ENCODE measurements at places on chromosomes 12 and 14.

GRCh38 chr12:28171356-28172060 lies 18.7 kb upstream of the CCDC91 start:
- DNase-seq = no peak

DNA sequence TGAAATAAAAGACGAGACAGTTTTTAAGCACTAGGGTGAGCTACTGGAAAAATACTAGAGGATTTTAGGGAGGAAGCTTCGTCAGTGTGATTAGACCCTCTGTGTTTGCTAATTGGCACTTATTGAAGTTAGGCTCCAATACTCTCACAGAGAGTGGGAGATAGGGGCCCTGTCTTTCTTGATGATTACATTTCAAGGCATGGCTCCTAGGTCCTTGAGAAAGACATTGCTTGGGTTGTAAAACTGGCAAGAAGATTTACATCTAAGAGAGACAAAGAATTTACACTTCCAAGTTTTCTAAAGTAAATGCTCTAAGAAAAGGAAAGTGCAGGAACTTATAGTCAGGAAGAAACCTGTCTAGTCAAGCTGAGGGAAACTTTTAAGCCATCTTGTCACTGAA lies 183.2 kb downstream of the C12orf50 start:
- no peak for DNase-seq

- no peak for DNase-seq
These were observed 19.7 kb downstream of the SYNE3 start for GRCh38 chr14:95496690-95497259.

DNA sequence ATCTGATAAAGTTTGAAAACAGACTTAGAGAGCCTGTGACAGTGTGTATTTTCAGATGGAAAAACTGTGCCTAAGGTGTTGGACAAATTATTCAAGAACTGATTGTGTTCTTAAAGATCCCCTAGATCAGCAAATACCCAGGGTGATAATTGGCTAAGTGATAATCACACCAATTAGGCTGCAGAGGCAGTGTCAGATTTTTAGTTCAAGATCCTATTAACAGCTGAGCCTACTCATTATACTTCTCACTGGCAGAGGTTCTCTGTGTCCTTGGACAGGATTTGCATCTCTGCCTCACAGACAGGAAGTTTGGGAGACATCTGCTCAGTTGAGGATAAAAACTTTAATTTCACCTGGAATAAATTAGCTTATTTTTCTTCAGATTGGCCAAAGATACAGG lies 4.3 kb upstream of the FGD4 start:
- no peak for DNase-seq

GRCh38 chr12:94710933-94711332 lies 60.6 kb upstream of the TMCC3 start:
- DNase-seq = peak; percentile 19

DNA sequence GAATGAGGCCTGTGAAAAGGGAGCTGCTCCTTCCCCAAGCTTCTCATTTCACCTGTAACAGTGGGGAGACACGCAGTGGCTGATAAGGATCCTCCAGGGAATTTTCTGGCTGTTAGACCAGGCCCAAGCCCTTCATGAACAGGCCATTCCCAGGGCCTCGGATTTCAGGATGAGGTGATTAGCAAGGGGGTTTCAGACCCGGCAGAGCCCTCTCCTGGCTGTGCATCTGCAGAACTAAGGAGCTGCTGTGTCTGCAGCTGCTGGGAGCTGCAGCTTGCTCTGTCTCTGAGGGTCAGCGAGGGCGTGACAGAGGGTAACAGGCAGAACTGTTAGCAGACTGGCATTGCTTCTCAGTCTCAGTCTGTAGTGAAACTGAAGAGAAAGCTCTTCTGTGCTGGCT lies 110.4 kb downstream of the KCNA5 start:
- DNase-seq = no peak

- DNase-seq = no peak
These were observed 50.4 kb upstream of the LRTM2 start for GRCh38 chr12:1769809-1770494.

GRCh38 chr12:90038289-90038688 lies 329.7 kb upstream of the ATP2B1 start:
- DNase-seq = no peak

DNA sequence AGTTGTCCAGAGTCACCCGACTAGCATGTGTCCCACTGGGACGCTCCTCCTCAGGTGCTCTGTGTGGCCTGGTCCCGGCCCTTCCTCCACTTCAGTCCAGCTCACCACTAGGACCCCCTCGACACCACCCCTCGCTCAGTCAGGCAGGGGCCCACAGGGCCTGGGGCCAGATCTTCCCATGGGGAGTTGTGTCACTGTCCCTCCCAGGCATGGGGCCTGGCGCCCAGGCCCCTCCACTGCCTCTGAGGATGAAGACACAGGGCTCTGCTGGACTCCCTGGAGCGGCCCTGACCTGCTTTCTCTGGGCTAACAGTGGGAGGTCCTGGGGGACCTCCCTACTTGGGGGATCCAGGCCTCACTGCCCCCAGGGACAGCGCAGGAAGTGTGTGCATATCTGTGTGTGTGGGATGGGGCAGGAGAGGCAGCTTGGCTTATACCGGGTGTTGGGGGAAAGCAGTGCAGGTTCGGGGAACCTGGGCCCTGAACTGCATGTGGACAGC lies 43.8 kb downstream of the KRT80 start:
- DNase-seq = no peak

DNA sequence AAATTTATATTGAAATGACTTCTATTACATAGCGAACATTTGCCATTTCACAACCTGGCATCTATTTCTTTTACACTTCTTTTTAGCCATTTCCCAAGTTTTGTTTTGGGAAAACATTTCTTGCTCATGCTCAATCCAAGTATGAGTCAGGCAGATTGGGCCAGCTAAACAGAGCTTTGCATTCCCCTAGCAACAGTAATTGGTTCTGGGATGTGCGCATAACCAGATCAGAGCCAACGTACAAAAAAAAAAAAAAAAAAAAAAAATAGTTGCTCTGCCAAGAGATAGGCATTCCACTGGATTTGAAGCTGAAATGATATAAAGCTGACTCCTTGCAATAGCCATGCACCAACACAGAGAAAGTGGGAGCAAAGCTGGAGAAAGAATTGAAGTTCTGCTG lies 37.5 kb downstream of the PLCZ1 start:
- DNase-seq = no peak

DNA sequence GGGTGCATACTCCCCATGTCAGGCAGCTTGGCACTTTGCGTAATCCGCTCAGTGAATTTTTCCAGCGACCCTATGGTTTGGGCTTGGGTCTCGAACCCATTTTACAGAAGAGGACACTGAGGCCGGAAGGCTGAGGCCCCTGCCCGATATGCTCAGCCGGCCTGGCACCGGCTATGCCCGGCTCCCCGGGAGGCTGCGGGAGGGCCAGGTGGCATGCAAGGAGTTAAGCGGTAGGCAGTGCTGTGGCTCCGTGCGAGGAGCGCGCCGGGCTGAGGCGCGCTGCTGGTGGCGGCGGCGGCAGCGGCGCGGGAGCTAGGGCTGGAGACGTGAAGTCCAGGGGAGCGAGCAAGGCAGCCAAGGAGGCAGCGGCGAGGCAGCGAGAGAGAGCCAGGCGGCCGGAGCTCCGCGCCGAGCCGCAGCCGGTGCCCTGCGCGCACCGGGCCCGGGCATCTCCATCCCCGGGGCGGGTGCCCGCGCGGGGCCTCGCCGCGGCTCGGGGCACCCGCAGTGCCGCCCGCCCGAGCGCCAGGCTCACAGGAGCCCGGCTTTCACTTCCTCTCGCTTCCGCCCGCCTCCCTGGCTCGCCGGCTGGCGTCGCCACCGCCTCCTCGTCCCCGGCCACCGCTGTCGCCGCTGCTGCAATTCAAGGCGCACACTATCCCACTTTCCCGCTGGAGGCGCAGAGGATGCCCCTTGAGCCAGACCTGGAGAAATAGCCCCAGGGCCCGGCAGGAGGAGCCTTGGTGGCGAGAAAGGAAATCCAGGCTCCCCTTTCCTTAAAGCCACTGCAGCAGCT lies at the start of gene WSCD2:
WSCD2 (plus strand) TSS at position 272 of the 796 bp plus-strand sequence. CDS start 66,545 bp downstream, outside the sequence.
- DNase-seq = no peak

DNA sequence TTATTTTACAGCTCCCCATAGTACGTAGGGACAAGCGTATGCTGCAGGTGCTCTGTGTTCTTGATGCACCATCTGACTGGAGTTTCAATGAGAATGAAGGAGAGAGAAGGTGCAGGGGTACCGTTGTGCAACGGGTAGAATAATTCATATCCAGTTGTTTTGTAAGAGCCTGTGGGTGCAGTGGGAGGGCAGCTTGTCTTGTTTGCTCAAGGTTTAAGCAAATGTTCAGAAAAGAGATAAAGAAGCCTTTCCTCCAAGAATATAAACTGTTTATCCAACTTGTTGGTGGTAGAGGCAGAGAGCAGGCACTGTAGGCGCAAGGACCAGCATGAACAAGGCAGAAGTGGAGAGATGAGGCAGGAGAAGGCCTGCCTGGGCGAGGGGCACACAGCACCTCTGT lies 64.2 kb downstream of the ADCK1 start:
- DNase-seq = no peak

- DNase-seq = no peak
These were observed 431 bp upstream of the RHOJ start for GRCh38 chr14:63203618-63204406.
